ENCODE measurements at places on chromosomes 7 and 10.

- no peak for DNase-seq
Measured at GRCh38 chr10:408236-408635, 273.0 kb downstream of the ZMYND11 start.

DNA sequence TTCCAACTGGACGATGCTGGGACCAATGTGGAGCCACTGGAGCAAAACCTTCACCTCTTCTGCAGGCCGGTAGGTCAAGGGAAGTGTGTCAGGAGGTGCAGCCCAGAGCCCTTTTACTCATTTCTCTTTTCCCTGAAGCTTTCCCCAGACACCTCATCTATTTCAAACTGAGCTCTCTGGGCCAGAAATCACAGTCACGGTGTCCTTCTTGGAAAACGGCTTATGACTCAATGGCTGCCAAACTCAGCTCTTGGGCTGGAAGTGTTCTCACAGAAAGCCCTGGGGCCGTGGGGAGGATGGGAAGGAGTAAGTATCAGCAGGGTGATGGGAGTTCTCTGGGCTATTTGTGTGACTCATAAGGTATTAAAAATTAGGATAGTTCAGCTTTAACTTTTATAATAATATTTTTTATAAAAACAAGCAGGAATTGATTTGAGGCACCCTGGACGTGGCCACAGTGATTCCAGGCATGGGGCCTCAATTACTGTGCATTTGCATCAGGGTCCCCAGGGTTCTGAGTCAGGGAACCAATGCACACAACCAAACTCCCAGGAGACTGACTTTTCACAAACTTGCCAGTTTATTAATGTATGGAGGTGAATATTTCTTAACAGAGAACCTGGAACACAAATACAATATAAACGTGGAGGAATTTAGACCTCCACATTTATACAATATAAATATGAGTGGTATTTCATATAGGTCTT, 187.4 kb upstream of the TMEM72 start:
- DNase-seq: no peak

- peak; percentile 73 for DNase-seq
Measured at GRCh38 chr7:154744256-154744860, 258.6 kb downstream of the PAXIP1 start.

GRCh38 chr10:25966844-25967243, 32.8 kb downstream of the MYO3A start:
- no peak for DNase-seq

DNA sequence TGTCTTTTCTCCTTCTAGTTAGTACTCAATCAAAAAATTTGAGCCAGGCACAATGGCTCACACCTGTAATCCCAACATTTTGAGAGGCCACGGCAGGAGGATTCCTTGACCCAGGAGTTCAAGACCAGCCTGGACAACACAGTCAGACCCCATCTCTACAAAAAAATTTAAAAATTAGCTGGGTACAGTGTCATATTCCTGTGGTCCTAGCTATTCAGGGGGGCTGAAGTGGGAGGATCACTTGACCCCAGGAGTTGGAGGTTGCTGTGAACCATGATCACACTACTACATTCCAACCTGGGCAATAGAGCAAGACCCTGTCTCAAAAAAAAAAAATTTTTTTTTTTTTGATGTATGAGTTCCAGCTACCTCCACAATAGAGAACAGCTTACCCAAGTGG, 57.8 kb downstream of the SKIDA1 start:
- DNase-seq: no peak

DNA sequence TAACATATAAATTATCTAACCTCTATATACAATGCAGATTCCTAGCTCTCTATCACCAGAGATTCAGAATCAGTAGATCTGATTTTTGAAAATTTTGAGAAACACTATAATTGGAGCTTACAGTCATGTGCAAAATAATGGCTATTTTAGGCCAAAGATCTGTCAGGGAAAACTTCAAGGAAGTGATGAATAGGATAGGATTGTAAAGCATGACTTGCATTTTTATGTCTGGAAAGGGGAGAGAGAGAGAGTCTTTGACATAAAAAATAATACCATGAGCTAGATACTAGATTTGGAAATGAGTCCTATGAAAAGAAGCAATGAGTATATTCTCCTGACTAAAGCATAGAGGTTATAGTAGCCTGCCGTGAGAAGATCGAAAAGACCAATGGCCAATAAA, 181.1 kb downstream of the SDHAF3 start:
- no peak for DNase-seq

DNA sequence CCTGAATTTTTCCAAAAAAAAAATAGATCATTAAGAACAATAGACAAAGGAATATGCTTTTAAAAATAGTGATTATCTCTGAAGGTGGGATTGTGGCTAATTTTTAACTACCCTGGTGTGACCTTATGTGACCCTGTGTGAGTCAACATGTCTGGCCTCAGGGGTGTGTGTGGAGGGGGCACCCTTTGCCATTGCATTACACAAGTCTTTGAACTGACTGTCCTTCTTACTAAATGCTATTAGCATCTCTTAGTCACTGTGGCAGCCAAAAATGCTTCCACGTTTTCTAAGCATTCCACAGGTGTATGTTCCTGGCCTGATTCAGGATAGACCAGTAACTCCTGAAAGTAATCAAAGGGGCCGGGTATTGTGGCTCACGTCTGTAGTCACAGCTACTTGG, 175.4 kb downstream of the MGMT start:
- no peak for DNase-seq

DNA sequence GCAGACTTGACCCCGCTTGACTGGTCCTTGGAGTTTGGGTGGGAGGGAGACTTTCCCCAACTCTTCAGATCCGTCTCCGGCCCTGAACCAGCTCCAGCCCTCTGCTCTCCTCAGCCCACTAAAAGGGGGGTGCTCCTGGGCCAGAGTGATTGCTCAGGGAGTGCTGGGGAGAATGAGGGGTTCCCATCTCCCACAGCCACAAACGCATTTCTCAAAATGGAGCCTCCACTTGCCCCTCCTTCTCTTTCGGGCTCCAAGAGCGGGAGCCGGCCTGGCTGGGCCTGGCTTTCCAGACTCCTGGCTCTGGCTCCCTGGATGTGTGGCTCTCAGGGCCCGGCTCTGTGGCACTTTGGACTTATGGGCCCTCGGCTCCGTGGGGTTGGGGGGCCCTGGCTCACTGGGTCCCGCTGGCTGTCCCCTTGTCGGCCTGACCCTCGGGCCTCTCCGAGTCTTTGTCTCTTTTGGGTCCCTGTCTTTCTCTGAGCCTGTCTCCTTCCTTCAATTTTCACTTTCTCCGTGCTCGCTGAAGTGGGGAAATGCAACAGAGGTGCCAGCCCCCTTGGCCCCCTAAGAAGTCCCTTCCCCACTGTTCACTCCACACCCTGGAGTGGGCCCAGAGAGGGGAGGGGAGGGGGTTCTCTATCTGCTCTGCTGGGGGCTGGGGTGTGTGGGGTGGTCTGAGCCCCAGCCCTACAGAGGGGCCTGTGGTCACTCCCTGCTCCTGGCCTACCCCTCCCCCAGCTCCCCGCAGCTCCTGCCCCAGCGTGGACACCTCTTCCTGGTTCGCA, 713 bp downstream of the LZTS2 start:
- DNase-seq: no peak

DNA sequence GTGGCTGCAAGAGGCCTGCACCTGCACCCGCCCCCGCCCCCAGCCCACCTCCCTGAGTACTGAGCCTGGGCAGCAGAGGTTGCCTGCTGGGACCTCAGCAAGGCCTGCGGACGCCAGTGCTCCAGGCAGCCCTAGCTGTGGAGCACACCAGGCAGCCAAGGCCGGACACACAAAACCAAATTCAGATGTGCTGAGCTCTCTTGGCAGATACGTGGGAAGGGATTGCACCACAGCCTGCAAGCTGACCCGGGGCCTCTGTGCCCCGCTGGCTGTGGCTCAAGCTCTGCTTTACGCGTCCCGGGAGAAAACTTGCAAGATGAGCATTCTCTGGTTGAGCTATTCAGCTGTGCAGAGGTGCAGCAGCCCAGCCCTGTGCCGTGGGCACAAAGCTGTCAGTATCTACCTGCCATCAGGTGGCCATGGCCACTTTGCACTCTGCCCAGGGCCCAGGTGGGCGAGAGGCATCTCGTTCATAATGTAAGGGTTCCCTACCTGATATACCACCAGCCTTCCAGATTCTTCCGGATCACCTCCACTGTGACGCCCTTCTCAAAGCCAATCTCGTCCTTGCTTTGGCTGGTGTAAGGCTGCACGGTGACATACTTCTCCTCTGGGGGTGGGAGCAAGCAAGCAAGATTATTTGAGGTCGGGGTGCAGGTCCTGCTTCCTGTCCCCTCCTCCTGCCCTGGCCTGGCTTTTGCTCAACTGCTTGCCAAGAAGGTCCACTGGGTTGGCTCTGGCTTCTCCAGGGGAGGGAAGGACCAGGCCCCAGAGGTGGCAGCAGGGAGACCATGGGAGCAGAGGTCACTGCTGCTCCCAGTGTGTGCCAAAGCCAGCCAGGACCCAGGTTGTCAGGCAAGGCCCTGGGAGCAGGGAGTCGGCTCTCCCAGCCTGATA, 123.4 kb downstream of the NEURL1 start:
- no peak for DNase-seq

DNA sequence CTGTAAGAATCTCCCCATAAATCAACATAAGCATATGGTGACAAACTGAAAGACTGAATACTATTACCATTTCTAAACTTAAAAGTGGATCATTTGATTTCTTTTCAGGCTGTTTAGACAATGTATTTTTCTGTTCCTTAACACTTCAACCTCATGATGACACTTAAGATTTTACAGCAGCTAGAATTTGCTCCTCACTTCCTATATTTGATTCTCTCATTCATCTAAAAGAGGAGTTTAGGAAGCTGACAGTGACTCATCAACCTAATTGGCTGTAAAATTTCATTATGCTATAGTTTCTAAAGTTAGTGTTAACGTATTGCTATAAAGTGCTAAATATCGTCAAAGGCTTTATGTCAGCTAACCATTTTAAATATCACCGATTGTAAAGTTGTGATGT, 478.7 kb downstream of the GRM8 start:
- no peak for DNase-seq

GRCh38 chr10:45373003-45373575, 927 bp upstream of the ALOX5 start:
- DNase-seq: peak; percentile 50

DNA sequence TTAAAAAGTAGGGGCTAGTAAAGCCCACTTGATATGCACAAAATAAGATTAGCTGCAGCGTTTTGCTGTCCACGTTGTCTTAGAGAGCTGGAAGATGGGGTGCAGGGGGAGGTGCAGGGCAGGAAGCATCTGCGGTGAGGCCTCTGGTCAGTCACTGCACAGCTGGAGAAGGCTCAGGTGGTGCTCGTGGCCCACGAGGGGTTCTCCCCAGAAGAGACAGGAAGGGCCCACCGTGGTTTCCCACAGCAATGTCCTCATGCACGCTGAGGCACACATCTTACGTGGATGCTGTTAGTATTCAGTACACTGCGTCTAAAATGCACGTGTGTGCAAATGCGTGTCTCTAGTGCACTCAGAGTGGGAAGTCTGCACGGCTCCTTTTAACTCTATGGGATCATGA, 582.1 kb downstream of the PTPRN2 start:
- DNase-seq: no peak

DNA sequence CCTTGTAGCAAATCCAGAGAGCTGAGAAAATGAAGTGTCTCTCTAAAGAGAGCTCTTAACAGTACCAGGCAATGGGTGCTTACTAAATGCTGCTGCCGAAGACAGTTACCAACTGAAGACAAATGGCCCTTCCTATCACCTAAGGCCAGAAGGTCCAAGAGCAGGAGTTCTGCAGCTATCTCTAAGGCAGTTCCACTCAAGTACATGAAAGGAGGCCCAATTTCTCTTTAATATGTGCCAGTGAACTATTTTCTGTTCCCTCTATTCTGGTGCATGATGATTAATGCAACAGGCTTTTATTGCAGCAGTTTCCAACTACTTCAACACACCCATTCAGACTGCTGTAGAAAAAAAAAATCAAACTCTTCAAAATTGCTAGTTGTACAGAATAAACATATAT, 122.5 kb downstream of the SLC25A13 start:
- no peak for DNase-seq

DNA sequence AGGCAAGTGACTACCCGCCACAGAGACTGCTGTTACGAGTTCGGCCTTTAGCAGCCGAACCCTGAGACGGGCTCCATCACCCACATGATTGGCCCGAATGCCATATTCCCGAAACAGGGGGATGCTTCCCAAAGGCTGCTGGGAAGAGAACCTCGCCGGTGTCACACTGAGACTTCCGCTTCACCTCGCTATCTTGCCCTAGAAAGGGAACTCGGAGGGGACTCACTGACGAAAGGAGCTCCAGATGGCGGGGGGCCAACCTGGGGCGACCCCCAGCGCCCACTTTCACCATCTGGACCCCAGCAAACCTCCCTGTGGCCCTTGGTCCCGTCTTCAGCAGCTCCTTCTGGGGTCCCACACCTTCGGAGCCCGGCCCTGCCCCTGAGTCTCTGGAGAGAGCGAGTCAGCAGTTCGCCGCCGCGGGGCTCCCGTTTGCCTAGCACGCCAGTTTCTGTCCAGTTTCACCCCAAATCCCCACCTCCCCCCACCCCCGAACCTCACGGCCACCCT, 529 bp downstream of the HPS1 start:
- no peak for DNase-seq

DNA sequence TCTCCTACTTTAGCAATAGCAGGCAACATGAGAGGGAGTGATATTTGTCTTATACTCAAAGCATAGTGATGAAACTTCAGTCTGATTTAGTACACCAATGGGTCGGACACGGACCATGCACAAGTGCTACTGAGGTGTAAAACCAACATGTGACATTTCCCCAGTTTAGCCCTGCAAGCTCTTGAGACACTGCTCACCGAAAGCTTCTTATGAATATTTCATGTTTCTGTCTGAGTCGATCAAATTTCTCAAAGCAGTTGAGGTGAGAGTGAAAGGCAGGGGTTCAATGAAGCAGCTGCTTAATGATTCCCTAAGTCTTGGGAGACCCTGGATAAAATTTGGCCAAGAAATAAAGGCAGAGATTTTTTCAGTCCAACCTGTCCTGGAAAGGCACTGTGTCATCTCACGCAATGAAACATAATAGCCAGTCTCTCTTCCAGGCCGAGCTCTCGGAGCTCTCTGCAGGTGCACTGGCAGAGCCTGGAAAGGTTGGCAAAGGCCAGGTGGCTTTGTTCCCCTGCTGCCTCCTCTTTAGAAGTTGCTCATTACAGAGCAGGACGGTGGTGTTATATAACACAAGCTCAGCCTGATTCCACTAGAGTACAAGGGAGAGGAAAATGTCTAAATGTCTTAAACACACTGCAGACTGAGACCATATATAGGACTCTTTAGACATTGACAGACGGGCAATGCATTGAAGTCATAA, 33.9 kb upstream of the XPNPEP1 start:
- peak; percentile 54 for DNase-seq

DNA sequence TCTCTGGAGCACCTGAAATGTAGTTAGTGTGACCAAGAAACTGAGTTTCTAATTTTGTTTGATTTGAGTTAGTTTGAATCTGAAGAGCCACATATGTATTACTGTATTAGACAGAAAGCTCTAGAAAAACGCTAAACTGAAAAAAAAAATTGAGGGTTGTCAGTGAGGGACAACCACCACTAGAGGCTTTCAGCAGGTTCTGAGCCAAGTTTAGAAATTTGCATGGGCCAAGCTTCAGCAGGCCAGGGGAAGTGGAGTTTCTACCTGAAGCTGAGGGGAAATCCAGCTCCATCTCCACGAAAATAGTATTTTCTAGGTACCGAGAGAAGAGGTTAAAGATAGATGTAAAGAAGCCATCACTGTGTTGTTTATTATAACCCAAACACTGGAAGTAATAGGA, 77.9 kb upstream of the PLXNA4 start:
- peak; percentile 55 for DNase-seq

- DNase-seq: peak; percentile 96
Measured at GRCh38 chr7:23474094-23474828, 4.0 kb upstream of the IGF2BP3 start.

Measured in GM13976 (cell line).